ENCODE measurements at places on chromosomes 7 and 10. TPM values are rescaled to one million over a fixed set of nuclear protein-coding genes. Genes with fewer than 3 reads are reported as not detected.

The PPIA gene
- total RNA-seq = 2,189 TPM

The OR2A42 gene
- total RNA-seq = not detected

The MRPS24 gene
- 72.4 TPM for total RNA-seq

DNA sequence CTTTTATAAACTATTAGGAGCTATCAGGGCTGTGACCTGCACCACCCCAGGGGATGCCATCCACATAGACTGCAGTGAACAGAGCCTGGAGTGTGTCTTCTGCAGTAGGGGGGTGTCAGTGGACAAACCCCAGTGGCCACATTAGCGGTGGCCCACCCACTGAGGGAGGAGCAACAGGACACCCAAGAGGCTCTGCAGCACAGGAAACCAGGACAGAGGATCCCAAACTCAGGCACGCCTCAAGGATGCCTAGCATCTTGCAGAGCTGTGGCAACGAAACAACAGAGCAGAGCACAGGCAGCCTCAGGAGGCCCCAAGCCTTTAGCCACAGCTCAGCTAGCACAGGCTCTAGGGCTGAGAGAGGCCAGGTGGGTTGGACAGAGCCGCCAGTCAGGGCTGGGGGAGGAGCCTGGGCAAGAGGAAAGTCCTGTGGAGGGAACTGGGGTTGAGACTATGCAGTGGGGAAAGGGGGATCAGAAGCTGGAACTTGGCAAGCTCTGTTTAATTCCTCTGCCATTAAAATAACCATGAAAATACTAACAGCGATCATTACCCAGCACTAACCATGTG, 53.8 kb downstream of the GRID1 start:
- no peak for DNase-seq
- H3K27me3 ChIP-seq = peaks cover 9% of the 10 kb centered on the region
- H3K4me1 ChIP-seq = no peaks in the 10 kb centered on the region

GRCh38 chr10:92640107-92640506, 47.2 kb downstream of the KIF11 start:
- no peaks in the 10 kb centered on the region for H3K36me3 ChIP-seq
- no peaks in the 10 kb centered on the region for H3K4me1 ChIP-seq
- no peak overlapping the region for H3K4me3 ChIP-seq

GRCh38 chr10:132802694-132803320, 16.9 kb upstream of the NKX6-2 start:
- no peaks in the 10 kb centered on the region for H3K36me3 ChIP-seq
- no peak overlapping the region for H3K4me3 ChIP-seq
- no peaks in the 10 kb centered on the region for H3K4me1 ChIP-seq

DNA sequence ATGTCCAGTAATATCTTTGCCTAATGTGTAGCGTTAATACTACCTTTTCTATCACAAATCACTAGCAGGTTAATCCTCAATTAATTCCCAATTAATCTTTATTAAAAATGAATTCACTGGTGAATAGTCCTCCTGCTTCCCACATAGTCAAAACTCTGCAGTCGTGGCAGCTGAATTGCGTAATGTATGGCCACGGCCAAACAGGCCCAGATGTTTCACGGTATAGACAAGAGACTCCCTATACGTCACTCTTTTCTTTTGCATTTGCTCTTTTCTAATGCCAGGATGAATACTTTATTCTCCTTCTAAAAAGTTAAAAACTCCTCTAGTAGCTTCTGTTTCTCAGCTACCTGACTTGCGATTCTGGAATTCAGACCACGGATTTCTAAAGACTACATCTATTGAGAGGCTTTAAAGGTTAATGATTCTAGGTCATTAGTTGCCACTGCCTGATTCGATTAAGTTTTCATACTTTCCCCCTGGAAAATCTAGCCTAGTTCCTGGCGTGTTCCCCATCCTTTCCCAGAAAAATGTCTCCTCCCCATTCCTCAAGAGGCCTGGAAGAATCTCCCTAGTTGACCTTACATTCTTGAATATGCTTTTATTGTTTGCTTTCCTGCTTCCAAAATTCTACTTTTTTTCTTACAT, 16.9 kb downstream of the MEOX2 start:
- no peaks in the 10 kb centered on the region for H3K27me3 ChIP-seq
- no peaks in the 10 kb centered on the region for H3K36me3 ChIP-seq
- DNase-seq = no peak
- no peak overlapping the region for H3K27ac ChIP-seq
- no peaks in the 10 kb centered on the region for H3K4me1 ChIP-seq

All from hepatocyte (in vitro differentiated cells).